T-helper 9 cell (primary cell): ENCODE measurements at places on chromosomes 11 and 22.

DNA sequence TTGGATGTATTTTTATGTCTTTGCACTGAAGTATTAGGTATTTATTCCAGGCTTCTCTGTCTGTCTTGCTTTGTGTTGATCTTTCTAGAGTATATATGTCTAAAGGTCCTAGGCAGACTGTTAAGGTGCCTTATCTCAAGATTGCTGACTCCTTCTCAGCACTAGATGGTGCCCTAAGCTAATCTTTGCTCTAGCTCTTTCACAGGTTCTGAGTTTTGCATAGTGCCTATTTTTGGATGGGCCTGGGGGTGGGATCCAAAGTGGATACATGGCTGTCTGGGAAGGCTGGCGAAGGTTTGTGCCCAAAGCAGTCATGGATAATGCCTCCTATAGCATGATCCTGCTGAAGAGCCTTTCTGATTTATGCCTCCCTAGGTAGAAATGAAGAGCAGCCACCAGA is 154.9 kb downstream of the TRPC6 start:
- no peak for DNase-seq

GRCh38 chr11:57057561-57057960 is 68.8 kb downstream of the OR5AK2 start:
- DNase-seq, result no peak

DNA sequence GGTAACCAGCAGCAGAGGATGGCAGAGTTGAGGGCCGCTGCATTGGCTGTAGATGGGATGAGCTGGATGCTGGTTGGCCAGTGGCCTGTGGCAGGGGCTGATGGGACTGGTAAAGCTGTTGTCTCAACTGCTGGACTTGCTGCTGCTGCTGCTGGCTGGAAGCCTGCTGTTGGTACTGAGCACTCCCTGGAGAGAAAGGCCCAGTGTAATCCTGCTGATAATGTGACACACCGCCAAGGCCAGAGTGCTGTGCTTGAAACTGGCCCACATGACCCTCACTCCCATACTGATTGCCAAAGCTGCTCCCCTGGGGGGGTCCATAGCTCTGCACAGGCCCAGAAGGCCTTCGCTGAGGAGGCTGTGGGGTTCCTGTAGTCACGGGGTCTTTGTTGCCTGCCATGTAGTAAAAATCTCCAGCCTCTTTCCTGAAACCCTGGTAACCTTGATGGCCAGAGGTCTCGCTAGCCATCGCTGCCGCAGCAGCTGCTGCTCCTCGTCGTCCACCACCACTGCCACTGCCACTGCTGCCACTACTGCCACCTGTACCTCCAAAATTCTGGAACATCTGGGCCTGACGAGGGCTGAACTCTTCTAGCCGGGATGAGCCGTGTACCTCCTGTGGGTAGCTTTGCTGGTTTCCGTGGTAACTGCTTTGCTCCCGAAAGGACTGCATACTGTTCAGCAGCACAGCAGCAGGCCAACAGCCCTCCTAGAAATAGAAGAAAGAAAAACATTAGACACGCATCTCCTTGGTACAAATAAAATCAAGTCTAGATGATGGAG is 55.6 kb downstream of the TCF20 start:
- DNase-seq, result no peak

DNA sequence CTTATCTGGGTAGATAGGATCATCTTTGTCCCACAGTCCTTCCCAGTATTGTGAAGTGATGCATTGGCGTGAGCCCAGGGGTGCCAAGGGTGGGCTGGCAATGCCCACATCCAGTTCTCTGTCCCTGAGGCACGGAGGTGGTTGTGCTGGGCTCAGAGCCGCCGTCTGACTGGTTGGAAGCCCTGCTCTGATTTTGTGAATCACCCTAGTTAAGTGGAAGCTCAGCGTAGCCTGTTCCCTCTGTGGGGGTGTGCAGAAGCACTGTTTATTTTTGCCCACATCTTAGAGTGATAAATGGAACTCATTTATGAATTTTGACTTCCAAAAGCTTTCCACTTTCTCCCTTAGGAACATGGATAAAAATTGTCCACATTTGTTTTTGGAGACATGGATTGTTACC is 13.6 kb downstream of the BCR start:
- DNase-seq, result no peak

DNA sequence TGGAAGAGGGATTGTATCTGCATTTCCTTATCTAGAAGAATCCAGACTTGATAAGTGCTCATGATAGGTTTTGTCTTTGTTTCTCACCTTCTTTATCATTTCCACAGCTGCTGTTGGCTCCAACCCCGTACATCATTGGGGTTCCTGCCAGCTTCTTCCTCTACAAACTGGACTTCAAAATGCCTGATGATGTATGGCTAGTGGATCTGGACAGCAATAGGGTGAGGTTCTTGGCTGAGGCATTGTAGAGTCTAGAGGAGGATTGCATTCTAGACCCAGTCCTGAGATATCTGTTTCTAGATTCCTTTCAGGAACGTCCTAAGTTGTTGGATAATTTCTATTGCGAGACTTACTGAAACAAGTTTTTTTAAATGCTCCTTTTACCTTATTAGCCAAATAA is 8.1 kb downstream of the MADD start:
- no peak for DNase-seq

- no peak for DNase-seq
These were observed 35.5 kb downstream of the FZD4 start for GRCh38 chr11:86919557-86920210.

DNA sequence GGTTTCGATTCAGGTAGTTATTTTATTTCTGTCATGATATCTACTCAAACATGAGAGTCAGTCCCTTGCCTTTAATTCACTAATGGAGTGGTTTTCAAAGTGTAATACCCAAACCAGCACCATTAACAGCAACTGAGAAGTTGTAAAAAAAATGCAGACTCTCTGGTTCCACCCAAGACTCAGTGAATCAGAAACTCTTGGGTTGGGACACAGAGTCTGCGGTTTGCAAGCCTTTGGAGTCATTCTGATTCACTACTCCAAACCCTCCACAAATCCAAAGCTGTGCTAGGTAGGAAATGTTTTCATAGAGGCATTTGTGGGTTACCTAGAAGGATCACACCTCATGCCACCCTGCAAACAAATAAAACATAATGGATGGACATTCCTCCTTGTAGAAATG is 340.1 kb downstream of the NTM start:
- no peak for DNase-seq

DNA sequence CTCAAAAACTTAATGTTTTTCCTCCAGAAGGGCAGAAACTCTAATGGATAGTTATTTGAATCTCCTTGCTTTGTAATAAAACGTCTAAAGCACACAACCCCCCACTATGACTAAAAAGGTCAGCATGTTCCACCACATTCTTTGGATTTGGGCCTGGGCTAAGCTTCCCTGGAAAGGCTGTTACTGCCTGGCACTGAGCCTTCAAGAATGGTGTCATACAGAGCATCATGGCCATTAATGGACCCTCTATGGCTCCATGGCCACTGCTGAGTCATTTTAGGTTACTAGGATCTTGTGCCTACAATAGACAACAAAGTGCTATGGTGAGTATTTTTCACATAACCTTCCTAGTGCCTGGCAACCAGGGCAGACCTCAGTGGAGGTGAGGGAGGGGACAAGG is 242.6 kb upstream of the FAT3 start:
- DNase-seq, result no peak

GRCh38 chr11:17839450-17839849 is 104.9 kb downstream of the KCNC1 start:
- no peak for DNase-seq
